Activated CD8-positive, alpha-beta T cell treated with anti-CD3 and anti-CD28 coated beads, Interleukin-2, amount 10 ng/mL, durations not matched to agents 7 days and 5 days (primary cell): ENCODE measurements at places on chromosomes 11 and 22. TPM values are rescaled to one million over a fixed set of nuclear protein-coding genes. Genes with fewer than 3 reads are reported as not detected.

ZNF280B gene
- total RNA-seq, result 2.6 TPM

DNA sequence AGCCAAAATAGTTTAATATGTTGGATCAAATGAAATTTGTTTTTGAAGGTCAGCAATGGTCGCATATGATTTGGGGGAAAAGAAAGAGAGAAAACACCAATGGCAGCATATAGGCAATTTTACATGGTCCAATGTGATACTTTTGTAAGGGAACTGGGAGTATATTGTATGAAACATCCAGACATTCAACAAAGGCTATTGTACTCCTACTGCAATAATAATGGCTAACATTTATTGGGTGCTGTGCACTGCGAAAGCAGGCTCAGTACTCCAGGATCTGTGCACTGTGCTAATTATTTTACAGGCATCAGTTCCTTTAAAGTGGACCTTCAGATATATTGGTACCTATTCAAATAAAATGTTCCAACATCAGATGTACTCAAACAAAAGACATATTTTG is 5.9 kb upstream of the OR10V1 start:
- no peak for DNase-seq
- H3K4me3 ChIP-seq, result no peak overlapping the region
- H3K4me1 ChIP-seq, result no peaks in the 10 kb centered on the region
- H3K36me3 ChIP-seq, result no peaks in the 10 kb centered on the region

DNA sequence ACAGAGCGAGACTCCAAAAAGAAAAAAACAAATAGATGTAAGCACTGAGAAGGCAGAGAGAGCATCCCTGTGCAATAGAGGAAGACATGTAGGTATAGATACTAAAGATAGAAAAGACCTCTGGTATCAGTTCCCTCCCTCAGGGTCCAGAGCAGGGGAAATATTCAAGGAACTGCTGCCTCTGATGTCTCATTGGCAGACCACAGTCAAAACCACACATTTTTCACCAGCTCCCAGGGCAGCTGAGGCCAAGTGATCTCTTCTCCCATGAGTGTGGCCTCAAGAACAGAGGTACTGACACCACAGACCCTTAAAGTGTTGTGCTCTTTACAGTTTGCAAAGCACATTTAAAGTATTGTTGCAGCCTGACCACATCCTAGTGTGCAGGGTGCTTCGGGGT is 288.5 kb downstream of the NTM start:
- no peak for DNase-seq
- H3K27ac ChIP-seq, result no peak overlapping the region
- no peaks in the 10 kb centered on the region for H3K36me3 ChIP-seq
- no peaks in the 10 kb centered on the region for H3K27me3 ChIP-seq

- peaks cover 11% of the 10 kb centered on the region for H3K27me3 ChIP-seq
- H3K36me3 ChIP-seq, result no peaks in the 10 kb centered on the region
- no peaks in the 10 kb centered on the region for H3K4me1 ChIP-seq
- H3K27ac ChIP-seq, result no peak overlapping the region
- H3K4me3 ChIP-seq, result no peak overlapping the region
Measured at GRCh38 chr22:32661296-32661695, 140.2 kb upstream of the TIMP3 start.

DNA sequence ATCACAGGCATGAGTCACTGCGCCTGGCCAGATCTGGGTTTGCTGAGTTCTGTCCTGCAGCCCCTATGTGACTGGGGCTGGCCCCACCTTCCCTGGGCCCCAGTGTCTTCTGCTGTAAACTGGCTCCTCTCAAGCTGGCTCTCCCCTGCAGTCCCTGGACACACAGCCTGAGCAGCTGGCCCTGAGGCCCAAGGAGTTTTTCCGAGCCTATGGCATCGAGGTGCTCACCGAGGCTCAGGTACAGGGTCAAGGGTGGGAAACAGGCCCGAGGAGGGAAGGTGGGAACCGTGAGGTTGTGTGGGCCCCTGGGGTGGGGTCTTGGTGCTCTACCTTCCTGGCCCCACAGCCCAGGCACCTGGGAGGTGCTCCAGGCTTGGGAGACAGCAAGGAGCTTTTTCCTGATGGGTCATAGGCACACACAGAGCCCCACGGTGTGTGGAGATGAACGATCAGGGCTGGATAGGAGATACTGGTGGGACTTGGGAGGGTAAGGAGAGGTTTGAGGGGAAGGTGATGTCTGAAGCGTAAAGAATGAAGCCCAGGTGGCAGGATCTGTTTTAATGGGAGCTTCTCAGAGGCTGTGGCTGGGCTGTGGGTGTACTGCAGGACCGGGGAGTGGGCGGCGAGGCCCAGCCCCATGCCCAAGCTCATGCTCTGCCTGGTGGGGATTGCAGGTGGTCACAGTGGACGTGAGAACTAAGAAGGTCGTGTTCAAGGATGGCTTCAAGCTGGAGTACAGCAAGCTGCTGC is 6.4 kb upstream of the LZTR1 start:
- no peak overlapping the region for H3K4me3 ChIP-seq
- H3K27me3 ChIP-seq, result peaks cover 2% of the 10 kb centered on the region
- peaks cover 3% of the 10 kb centered on the region for H3K36me3 ChIP-seq
- DNase-seq, result no peak
- H3K4me1 ChIP-seq, result peaks cover 11% of the 10 kb centered on the region

SYTL2 gene
- 31.2 TPM for total RNA-seq

- H3K4me3 ChIP-seq, result no peak overlapping the region
- H3K27ac ChIP-seq, result no peak overlapping the region
- H3K4me1 ChIP-seq, result no peaks in the 10 kb centered on the region
- peaks cover 28% of the 10 kb centered on the region for H3K27me3 ChIP-seq
Measured at GRCh38 chr11:120303004-120303637, 22.0 kb upstream of the TLCD5 start.

DNA sequence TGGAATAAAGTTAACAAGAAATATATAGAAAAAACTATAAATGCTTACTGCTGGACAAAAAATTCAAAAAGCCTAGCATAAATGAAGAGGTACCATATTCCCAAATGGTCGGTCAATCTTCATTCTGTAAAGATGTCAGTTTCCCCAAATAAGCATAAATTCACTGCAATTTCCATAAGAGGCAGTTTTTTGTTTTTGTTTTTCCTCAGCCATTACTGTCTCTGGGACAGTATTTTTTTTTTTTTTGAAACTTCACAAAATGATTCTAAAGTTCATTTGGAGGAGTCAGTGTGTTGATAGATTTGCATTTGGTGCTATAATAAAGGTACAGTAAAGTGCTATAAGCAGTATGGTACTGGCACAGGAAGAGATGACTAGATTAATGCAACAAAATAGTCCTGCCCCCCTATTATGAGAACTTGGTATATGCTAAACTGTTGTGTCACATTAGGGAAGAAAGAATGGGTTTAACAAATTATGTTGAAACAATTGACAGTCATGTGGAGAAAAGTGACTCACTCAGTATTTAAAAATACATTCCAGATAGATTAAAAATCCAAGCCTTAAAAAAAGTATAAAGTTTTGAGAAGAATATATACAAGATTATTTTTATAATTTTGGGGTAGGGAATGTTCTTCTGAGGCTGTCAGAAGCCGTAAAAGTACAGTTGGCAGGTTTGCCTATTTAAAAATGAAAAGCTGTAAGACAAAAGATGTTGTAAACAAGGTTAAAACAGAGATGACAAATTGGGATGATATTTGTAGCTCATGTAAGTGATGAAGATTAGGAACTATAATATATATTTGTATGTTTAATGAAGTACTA is 2.6 kb upstream of the FTH1 start:
- peaks cover 22% of the 10 kb centered on the region for H3K36me3 ChIP-seq
- peaks cover 52% of the 10 kb centered on the region for H3K4me1 ChIP-seq
- H3K4me3 ChIP-seq, result no peak overlapping the region
- DNase-seq, result no peak

GRCh38 chr22:33631777-33632176 is 288.5 kb downstream of the LARGE1 start:
- no peak overlapping the region for H3K27ac ChIP-seq
- DNase-seq, result no peak
- H3K36me3 ChIP-seq, result no peaks in the 10 kb centered on the region
- no peaks in the 10 kb centered on the region for H3K27me3 ChIP-seq
- no peaks in the 10 kb centered on the region for H3K4me1 ChIP-seq

- no peaks in the 10 kb centered on the region for H3K36me3 ChIP-seq
- no peak for DNase-seq
- no peaks in the 10 kb centered on the region for H3K4me1 ChIP-seq
- no peak overlapping the region for H3K27ac ChIP-seq
- H3K4me3 ChIP-seq, result no peak overlapping the region
Measured at GRCh38 chr11:76218449-76219178, 12.3 kb upstream of the WNT11 start.

BARX2 gene
- total RNA-seq, result not detected

DNA sequence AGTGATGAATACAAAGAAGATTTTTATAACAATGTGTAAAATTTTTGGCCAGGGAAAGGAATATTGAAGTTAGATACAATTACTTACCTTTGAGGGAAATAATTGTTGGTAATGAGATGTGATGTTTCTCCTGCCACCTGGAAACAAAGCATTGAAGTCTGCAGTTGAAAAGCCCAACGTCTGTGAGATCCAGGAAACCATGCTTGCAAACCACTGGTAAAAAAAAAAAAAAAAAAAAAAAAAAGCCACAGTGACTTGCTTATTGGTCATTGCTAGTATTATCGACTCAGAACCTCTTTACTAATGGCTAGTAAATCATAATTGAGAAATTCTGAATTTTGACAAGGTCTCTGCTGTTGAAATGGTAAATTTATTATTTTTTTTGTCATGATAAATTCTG is 5.3 kb downstream of the BIRC3 start:
- no peak for DNase-seq
- H3K4me1 ChIP-seq, result peaks cover 61% of the 10 kb centered on the region
- no peaks in the 10 kb centered on the region for H3K27me3 ChIP-seq

OR51B4 gene
- not detected for total RNA-seq

DNA sequence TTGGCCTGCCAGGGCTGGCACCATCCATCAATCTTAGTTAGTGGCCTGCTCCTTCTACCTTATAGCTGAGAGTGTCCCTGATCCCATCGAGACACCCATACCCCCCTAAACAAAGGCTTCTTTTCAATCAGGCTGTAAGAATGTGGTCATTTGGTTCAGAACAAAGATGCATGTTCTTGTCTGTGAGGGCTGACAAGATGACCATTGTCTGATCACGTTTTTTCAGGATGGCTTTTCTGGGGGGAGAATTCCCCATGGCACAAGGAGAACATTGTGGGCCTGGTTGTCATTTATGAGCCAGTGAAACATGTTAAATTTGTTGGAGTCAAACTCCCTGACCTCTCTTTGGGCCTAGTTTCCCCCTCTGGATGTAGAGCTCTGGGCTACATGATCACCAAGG is 160.4 kb downstream of the INSC start:
- H3K4me1 ChIP-seq, result no peaks in the 10 kb centered on the region
- H3K36me3 ChIP-seq, result no peaks in the 10 kb centered on the region
- no peak overlapping the region for H3K27ac ChIP-seq
- DNase-seq, result no peak
- peaks cover 8% of the 10 kb centered on the region for H3K27me3 ChIP-seq

- DNase-seq, result no peak
- no peak overlapping the region for H3K27ac ChIP-seq
- H3K36me3 ChIP-seq, result no peaks in the 10 kb centered on the region
- peaks cover 34% of the 10 kb centered on the region for H3K27me3 ChIP-seq
- no peak overlapping the region for H3K4me3 ChIP-seq
- H3K4me1 ChIP-seq, result peaks cover 8% of the 10 kb centered on the region
Measured at GRCh38 chr11:18144243-18144642, 11.9 kb downstream of the MRGPRX3 start.

DNA sequence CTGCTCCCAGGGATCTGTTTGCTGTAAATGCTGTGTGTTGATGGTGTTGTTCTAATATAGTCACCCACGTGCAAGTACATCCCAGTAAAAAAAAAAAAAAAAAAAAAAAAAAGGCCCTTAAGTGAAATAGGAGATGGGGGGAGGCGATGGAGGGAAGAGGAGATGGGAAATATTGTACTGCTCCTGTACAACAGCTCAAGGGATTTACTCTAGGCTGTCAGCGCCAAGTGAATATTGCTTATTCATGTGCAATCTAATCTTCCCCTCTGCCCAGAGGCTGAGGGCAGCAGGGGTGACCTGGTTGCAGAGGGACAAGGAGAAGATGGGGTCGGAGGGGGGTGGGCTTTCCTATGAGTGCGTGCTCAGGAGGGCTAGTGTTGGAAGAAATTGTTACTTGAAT is 206.2 kb upstream of the CADM1 start:
- H3K4me1 ChIP-seq, result no peaks in the 10 kb centered on the region
- H3K36me3 ChIP-seq, result no peaks in the 10 kb centered on the region
- H3K27ac ChIP-seq, result no peak overlapping the region
- H3K4me3 ChIP-seq, result no peak overlapping the region
- H3K27me3 ChIP-seq, result no peaks in the 10 kb centered on the region

DNA sequence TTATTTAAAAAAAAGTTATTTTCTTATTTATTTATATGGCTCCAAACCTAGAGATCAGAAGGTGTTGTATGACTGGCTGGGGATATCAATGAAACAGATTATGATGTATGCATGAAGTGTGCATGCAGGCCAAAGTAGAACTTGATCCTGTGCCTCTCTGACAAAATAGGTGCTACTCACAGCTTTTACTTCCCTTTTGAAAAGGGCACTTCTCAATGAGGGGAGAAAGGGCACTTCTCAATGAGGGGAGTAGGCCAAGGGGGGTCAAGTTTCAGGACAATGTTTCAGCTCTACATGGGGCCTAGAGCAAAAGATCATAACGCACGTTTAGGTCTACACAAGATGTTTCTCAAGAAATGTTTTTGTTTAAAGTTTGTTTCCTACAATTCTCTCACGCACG is 397.5 kb downstream of the ETS1 start:
- H3K4me1 ChIP-seq, result peaks cover 36% of the 10 kb centered on the region
- peak overlapping the region; percentile 31 for H3K4me3 ChIP-seq
- H3K36me3 ChIP-seq, result no peaks in the 10 kb centered on the region

- no peak overlapping the region for H3K27ac ChIP-seq
- H3K36me3 ChIP-seq, result no peaks in the 10 kb centered on the region
- H3K4me1 ChIP-seq, result peaks cover 4% of the 10 kb centered on the region
- peaks cover 4% of the 10 kb centered on the region for H3K27me3 ChIP-seq
- H3K4me3 ChIP-seq, result no peak overlapping the region
- DNase-seq, result no peak
Measured at GRCh38 chr11:70713988-70714665, 315.8 kb downstream of the CTTN start.

- no peaks in the 10 kb centered on the region for H3K4me1 ChIP-seq
- no peak overlapping the region for H3K4me3 ChIP-seq
- no peak overlapping the region for H3K27ac ChIP-seq
Measured at GRCh38 chr11:126716456-126717083, 284.0 kb downstream of the KIRREL3 start.

GRAP2 gene
- 239 TPM for total RNA-seq

TRIM66 gene
- 28.2 TPM for total RNA-seq

GRCh38 chr11:13596611-13597326 is 71.7 kb upstream of the FAR1 start:
- no peaks in the 10 kb centered on the region for H3K36me3 ChIP-seq
- H3K27ac ChIP-seq, result no peak overlapping the region
- no peak overlapping the region for H3K4me3 ChIP-seq

GRCh38 chr11:32706985-32707741 is 87.3 kb downstream of the CCDC73 start:
- no peak for DNase-seq
- H3K4me3 ChIP-seq, result no peak overlapping the region
- no peak overlapping the region for H3K27ac ChIP-seq
- H3K27me3 ChIP-seq, result peaks cover 5% of the 10 kb centered on the region
- no peaks in the 10 kb centered on the region for H3K4me1 ChIP-seq
